Epithelial cell of proximal tubule (primary cell): ENCODE measurements at places on chromosomes 5 and 9.

GRCh38 chr9:78857373-78858225 lies 560.7 kb downstream of the PSAT1 start:
- no peak for DNase-seq

- DNase-seq, result no peak
Observed at GRCh38 chr9:114235033-114235661, 79.8 kb downstream of the COL27A1 start.

DNA sequence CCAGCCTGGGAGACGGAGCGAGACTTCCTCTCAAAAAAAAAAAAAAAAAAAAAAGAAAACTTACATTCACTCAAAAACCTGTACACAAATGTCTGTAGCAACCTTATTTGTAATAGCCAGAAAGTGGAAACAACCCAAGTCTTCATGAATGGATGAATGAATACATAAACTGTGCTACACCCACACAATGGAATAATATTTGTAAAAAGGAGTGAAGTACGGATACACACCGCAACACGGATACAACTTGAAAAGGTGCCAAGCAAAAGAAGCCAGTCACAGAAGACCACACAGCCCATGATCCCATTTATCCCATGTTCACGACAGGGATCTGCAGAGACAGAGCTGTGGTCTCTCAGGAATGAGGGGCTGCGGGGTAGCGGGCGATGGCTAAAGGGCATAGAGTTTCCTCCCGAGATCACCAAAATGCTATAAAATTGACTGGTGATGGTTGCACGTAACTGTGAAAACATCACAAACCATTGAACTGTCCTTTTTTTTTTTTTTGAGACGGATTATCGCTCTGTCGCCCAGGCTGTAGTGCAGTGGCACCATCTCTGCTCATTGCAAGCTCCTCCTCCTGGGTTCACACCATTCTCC lies 76.2 kb upstream of the COL5A1 start:
- no peak for DNase-seq

GRCh38 chr5:161549106-161549505 lies 2.6 kb upstream of the GABRB2 start:
- no peak for DNase-seq

GRCh38 chr5:85590764-85591163 lies 1027.0 kb upstream of the COX7C start:
- DNase-seq, result no peak

- no peak for DNase-seq
Observed at GRCh38 chr5:141343953-141344463, 379 bp downstream of the PCDHGA3 start.

DNA sequence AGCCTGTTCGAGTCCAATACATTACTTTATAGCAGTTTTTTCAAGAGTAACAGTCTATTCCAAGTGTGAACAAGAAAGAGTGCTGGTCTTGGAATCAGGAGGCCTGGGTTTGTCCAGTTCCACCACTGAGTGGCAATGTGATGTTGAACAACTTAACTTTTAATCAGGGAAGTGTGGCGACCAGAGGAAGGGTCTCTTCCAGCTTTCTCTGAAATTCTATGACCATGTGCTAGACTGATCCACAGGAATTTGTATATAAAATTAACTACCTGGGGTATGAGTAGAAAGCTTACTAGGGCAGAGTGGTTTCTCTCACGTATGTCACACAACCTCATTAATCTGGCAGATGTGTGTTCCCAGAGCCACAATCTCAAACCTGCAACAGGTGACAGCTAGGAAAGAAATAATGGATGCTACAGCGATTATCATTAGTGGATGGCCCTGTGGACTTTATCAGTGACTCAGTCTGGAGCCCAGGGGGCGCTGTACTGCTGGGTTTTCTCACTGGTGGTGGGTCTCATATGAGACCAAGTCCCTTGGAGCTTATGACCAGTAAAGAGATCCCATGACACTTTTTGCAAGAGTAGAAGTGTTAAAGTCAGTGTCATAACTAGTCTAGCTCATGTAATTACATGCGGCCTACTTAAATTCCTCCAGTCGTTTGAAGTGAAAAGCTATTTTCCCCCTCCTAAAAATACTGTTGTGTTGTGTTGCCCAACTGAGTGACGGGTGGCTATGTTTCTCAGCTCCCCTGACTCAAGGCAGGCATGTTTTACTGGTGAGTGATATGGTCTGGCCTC lies 116.5 kb downstream of the GDNF start:
- peak; percentile 53 for DNase-seq

GRCh38 chr5:133297293-133297692 lies 245.5 kb downstream of the HSPA4 start:
- no peak for DNase-seq

DNA sequence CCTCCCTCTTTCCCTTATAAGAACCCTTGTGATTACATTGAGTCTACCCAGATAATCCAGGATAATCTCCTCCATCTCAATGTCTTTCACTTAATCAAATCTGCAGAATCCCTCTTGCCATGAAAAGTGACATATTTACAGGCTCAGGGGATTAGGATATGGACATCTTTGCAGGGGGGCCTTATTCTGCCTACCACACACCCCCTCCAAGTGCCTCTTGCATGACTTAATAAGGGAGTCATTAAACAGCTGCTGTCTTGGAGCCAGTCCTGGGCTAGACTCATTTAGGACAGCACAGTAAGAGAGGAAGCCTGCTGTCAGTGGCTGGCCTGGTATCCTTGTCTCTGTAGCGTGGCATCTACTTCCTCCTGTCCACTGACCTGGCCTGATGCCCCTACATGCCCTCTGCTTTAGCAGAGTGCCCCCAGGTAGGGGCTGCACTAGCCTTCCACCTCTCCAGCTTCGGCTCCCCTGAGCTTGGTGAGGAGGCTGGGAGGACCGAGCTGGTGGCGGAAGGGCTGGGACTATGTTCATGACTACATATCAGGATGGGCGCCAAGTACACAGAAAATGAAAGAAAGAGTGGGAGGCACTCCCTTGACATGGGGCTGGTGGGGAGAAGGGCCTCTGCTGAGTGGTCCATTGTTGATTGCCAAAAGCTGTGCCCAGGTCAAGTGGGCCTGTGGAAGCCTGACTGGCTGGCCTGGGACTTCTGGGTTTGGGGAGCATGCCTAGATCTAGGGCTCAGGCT lies 17.2 kb downstream of the ENHO start:
- DNase-seq, result no peak

- DNase-seq, result no peak
Observed at GRCh38 chr9:95876595-95876994, 1.1 kb downstream of the ERCC6L2 start.

DNA sequence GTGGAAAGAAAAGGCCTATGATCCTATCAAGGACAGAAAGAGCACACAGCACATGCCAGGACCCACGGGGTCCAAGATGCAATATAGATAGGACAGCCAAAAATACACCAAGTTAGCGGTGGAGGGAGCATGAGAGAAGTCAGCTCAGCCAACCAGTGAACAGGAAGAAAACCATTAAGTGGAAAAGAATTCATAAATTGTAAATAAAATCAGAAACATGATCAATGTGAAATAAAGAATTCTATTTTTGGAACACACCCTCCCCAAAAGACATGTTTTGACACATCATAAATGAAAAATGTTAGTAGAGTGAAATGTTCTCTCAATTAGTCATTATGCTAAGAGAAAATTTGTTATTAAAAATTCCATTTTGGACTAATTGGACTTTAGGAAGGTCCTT lies 35.6 kb downstream of the ATPSCKMT start:
- no peak for DNase-seq

DNA sequence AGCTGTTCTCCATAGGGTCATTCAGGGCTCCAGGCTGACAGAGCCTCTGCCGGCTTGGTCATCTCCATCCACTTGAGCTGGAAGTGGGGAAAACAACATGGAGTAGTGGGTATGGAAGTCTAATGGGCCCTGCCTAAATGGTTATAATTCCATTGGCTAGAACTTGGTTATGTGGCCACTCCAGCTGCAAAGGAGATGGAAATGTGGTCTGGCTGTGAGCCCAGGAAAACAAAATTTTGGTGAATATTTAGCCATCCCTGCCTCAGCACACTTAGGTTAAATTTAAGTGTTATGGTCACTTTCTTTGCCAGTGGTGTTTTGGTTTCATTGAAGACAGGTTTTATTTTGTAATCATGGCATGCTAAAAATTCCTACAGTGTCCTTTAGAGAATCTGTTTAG lies 112.3 kb downstream of the SMARCA2 start:
- peak; percentile 6 for DNase-seq

GRCh38 chr5:68343421-68343826 lies 127.9 kb downstream of the PIK3R1 start:
- DNase-seq, result peak; percentile 96

- no peak for DNase-seq
Observed at GRCh38 chr9:87255431-87256155, 242.1 kb upstream of the DAPK1 start.

GRCh38 chr5:10577371-10578292 lies 13.8 kb downstream of the ANKRD33B start:
- no peak for DNase-seq

DNA sequence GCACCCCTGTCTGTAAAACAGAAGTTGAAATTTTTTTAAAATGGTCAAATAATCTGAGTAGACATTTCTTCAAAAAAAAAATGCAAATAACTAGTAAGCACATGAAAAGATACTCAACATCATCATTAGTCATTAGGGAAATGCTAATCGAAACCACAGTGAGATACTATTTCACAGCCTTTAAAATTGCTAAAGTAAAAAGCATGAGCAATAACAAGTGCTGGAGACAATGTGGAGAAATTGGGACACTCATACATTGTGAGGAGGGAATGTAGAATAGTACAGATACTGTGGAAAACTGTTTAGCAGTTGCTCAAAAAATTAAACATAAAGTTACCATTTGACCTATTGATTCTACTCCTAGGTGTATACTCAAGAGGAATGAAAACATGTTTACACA lies 58.4 kb upstream of the RUSC2 start:
- no peak for DNase-seq

DNA sequence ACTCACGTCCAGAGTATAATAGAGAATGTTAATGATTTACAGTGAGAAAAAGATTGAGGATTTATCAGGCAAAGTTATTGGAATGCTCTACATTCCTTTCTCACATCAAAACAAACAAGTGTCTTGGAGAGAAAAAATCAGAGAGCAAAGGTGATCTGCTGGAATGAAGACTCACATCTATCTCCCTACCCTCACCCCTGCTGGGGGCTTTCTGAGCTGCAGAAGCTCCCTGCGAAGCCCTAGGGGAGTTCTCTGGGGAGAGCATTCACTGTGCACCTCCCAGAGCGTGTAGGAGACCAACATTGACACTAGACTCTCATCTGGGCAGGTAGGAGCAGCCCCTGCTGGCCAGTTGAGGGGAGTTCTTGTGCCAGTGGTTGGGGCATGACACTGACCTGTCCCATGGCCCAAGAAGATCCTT lies 76.6 kb upstream of the ADAMTS16 start:
- DNase-seq, result peak; percentile 67

DNA sequence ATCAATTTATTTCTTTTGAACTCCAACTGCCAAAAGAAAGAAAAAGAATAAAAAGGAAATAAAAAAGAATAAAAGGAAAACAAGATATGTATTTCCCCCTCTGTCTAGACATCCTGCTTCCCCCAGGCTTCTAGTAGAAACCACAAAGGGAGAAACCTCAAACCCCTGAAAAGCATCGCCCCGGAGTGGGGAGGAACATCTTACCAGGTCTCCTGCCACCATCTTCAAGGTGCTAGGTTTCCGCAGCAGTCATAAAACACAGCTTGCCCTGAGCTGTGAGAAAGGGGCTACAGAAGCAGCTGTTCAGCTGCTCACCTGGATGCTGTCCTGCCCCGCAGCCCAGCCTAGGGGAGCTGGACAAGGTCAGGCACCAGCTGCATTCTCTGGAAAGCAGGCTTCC lies 487.7 kb downstream of the GADD45G start:
- no peak for DNase-seq

DNA sequence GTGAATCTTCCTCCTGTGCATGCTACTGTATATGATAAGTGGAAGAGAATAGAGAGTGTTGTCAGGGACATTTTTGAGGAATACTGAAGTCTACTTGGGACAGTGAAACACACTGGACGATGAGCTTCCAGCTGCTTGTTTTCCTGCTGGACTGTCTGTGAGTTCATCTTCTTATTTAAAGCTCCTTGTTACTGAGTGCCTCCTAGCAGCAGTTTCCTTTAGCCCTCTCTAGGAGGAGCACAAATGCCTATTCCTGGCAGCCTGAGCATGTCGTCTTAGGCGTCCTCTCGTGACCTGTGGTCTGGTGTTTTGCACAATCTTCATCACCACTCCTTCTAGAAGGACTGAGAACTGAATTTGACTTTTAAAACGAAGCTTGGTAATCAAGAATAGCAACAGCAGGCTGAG lies 43.8 kb downstream of the ANKRD33B start:
- DNase-seq, result no peak

- no peak for DNase-seq
Observed at GRCh38 chr9:75996726-75997125, 106.3 kb downstream of the PCSK5 start.

- DNase-seq, result no peak
Observed at GRCh38 chr5:6185574-6185973, 192.8 kb downstream of the MED10 start.

DNA sequence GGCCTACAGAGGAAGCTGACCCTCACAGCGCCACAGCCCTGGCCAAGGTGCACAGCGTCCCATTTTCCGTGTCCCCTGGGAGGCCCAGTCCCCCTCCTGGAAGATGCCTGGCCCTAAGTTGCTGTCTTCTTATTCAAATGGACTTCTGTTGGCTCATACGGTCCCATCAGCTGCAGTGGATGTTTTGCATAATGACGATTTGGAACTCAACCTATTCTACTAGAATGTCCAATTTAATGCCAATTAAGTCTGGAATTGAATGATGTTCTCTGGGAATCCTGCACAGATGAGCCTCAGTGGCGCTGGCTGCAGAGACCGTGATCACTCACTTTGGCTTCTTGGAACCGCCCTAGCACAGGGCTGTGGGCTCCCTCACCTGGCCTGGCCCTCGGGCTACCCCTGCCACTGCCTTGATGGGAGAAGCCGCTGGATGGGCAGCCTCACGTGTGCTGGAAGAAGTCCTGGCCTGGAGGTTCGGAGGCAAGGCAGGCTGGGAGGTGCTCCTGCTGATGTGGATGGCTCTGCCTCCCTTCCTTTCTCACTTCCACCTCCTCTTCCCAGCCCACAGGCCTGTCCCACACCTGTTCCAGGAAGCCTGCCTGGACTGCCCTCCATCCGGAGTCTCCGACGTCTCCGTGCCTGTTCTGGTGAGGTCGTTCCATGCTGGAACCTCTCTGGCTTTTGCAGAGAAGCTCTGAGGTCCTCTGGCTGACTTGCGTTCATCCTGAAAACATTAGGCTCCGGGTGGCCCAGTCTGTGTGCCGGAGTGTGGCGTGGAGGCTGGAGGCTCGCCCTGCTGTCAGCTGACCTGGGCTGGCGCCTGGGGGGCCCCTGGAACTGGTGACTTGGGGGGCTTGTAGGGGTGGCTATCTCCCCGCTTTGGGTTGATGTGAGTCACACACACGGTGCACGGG lies 147.1 kb downstream of the RXRA start:
- no peak for DNase-seq

DNA sequence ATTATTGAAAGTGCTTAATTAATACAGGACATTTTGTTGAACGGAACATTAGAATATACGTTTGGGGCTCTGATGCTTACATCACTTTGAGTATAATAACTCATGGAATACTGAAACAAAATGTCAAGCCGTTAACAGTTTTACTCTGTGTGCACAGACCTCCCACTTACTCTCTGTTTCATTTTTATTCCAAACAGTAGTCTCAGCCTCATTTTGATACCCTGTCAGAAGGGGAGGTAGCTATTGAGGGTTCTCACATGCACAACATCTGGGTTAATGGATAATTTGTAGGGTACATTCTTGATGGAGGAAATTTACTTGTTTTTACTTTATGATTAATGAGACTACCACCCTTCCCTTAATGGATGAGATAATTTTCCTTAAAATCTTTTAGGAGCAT lies 59.0 kb downstream of the SCAMP1 start:
- DNase-seq, result no peak

- no peak for DNase-seq
Observed at GRCh38 chr9:93830012-93830596, 125.1 kb downstream of the BARX1 start.

- peak; percentile 94 for DNase-seq
Observed at GRCh38 chr9:89519366-89519805, 21.5 kb upstream of the SEMA4D start.
